ENCODE measurements at places on chromosomes 1 and 21. TPM values are rescaled to one million over a fixed set of nuclear protein-coding genes. Genes with fewer than 3 reads are reported as not detected.

Gene NBL1
- 53.5 TPM for polyA plus RNA-seq

Gene PTPN7
- polyA plus RNA-seq: 4.4 TPM

Gene NOS1AP
- polyA plus RNA-seq: 2.7 TPM

Gene GPX7
- polyA plus RNA-seq: 38.6 TPM

Gene FLAD1
- 28.0 TPM for polyA plus RNA-seq

GRCh38 chr1:31503570-31503969 is 72.7 kb upstream of the TINAGL1 start:
- H3K27me3 ChIP-seq: no peaks in the 10 kb centered on the region
- no peak for DNase-seq
- H3K27ac ChIP-seq: no peak overlapping the region
- no peak overlapping the region for H3K4me3 ChIP-seq
- H3K4me1 ChIP-seq: peaks cover 10% of the 10 kb centered on the region
- no peaks in the 10 kb centered on the region for H3K36me3 ChIP-seq

DNA sequence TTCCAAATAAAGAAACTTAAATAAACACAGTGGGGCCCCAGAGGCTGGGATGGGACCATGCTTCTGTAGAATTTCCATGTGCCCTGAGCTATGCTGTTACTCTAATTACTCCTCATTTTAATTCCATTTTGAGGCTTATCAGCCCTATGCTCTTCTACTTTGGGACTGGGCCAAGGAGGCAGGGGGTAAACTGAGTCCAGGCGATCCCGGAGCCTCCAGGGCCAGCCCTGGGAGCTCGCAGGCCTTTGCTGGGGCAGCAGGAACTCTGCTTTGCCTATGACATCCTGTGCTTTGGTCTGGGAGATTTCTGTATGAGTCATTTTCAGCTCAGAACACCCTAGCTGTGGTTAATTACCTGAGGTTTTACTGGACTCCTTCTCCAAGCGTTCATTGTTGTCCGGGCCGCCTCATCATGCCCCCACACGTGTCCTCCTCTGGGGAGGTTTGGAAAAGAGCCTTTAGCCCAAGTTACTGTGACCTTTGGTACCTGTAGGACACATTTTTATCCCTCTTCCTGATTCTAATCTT is 95.7 kb downstream of the RHOU start:
- no peak overlapping the region for H3K4me3 ChIP-seq
- no peaks in the 10 kb centered on the region for H3K27me3 ChIP-seq
- peaks cover 42% of the 10 kb centered on the region for H3K4me1 ChIP-seq

DNA sequence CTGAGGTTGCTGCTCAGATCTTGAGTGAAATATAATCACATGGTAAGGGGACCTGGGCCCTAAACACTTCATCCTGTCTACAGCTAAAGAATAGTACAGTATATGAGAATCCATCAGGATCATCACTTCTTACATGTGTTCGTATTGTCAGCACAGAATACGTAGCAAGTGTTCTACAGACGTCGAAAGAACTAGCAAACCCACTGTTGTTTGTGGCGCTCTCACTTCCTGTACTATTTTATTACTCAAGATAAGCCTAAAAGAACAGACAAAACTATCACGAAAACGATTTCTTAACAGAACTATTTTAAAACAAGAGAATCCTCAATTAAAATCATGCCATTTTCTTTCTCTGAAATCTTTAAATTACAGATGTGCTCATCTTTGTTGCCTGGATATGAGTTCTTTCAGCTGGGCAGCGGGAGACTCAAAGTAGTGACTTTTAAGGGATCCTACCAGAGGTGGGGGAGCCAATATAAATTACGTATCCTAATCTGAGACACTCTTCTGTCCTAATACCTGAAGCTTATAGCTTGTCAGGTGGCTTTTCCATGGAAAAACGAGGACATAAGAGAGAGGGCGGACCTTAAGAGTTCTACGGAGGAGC is 724 bp downstream of the ST7L start:
- peaks cover 10% of the 10 kb centered on the region for H3K4me1 ChIP-seq
- peak overlapping the region; percentile 74 for H3K4me3 ChIP-seq
- no peak for DNase-seq
- peak overlapping the region; percentile 94 for H3K27ac ChIP-seq
- H3K27me3 ChIP-seq: no peaks in the 10 kb centered on the region

DNA sequence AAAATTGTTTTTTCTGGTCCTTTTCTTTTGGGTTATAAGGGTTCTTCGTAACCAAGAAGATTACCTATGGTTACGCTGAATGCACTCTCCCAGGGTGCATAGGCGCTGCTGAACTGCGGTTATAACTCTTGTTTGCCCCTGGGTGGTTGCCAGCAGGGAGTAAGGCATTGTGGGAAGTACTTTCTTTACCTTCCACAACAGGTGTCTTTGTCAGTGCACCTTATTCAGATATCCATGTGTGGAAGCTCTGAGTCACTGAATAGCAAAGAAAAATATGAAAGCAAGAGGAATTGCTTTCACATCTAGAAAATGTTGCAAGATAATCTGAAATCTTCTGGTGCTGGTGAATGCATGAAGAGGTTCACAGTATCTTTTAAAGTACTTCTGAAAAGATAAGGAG is 124.4 kb upstream of the CACYBP start:
- no peaks in the 10 kb centered on the region for H3K36me3 ChIP-seq
- H3K27me3 ChIP-seq: no peaks in the 10 kb centered on the region
- H3K4me1 ChIP-seq: no peaks in the 10 kb centered on the region
- peak overlapping the region; percentile 44 for H3K4me3 ChIP-seq
- H3K27ac ChIP-seq: peak overlapping the region; percentile 88
- peak; percentile 81 for DNase-seq

GRCh38 chr1:39688706-39689105 is 2.5 kb downstream of the HPCAL4 start:
- H3K4me1 ChIP-seq: peaks cover 12% of the 10 kb centered on the region
- H3K27ac ChIP-seq: no peak overlapping the region
- no peak for DNase-seq
- peaks cover 94% of the 10 kb centered on the region for H3K27me3 ChIP-seq

GRCh38 chr21:39518055-39518846 is 66.5 kb downstream of the SH3BGR start:
- H3K27me3 ChIP-seq: no peaks in the 10 kb centered on the region
- peak; percentile 62 for DNase-seq
- no peaks in the 10 kb centered on the region for H3K4me1 ChIP-seq
- no peak overlapping the region for H3K4me3 ChIP-seq

DNA sequence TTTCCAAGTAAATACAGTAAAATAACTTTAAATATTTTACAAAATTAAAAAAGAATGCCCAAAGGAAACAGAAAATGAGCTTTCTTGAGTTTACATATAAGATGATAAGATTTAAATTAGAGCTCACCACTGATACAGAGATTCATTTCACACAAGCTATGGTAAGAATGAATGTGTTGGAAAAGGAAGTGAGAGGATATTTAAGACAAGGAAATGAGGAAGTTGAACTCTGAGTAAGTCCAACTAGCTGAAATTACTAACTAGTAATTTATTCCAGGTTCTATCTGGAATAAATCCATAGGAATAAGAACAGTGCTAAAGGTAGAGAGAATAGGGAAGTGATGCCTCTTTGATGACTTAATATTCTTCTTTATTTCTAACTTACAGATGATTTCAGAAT is 42.4 kb downstream of the FNBP1L start:
- H3K36me3 ChIP-seq: no peaks in the 10 kb centered on the region
- no peak overlapping the region for H3K4me3 ChIP-seq
- no peaks in the 10 kb centered on the region for H3K4me1 ChIP-seq

DNA sequence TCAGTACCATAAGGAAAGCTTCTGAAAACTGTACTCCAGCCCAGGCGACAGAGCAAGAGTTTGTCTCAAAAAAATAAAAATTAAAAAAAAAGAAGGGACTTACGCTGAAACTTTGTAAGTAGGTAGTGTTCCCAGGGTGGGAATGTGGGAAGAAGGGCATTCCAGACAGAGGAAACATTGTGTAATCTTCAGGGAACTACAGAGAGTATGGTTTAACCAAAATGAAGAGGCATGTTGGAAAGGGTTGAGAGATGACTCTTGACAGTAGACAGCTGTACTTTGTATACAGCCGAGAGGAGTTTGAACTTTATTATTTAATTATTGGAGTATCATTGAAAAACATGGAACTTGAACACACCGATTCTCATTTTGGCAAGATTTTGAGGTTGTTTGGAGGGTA is 43.0 kb downstream of the PPP2R5A start:
- peaks cover 12% of the 10 kb centered on the region for H3K36me3 ChIP-seq
- H3K4me1 ChIP-seq: no peaks in the 10 kb centered on the region
- H3K27me3 ChIP-seq: no peaks in the 10 kb centered on the region
- DNase-seq: no peak
- H3K27ac ChIP-seq: no peak overlapping the region

GRCh38 chr1:77866296-77866695 is 22.1 kb upstream of the NEXN start:
- H3K4me3 ChIP-seq: no peak overlapping the region
- H3K27ac ChIP-seq: no peak overlapping the region
- no peaks in the 10 kb centered on the region for H3K4me1 ChIP-seq
- no peak for DNase-seq

DNA sequence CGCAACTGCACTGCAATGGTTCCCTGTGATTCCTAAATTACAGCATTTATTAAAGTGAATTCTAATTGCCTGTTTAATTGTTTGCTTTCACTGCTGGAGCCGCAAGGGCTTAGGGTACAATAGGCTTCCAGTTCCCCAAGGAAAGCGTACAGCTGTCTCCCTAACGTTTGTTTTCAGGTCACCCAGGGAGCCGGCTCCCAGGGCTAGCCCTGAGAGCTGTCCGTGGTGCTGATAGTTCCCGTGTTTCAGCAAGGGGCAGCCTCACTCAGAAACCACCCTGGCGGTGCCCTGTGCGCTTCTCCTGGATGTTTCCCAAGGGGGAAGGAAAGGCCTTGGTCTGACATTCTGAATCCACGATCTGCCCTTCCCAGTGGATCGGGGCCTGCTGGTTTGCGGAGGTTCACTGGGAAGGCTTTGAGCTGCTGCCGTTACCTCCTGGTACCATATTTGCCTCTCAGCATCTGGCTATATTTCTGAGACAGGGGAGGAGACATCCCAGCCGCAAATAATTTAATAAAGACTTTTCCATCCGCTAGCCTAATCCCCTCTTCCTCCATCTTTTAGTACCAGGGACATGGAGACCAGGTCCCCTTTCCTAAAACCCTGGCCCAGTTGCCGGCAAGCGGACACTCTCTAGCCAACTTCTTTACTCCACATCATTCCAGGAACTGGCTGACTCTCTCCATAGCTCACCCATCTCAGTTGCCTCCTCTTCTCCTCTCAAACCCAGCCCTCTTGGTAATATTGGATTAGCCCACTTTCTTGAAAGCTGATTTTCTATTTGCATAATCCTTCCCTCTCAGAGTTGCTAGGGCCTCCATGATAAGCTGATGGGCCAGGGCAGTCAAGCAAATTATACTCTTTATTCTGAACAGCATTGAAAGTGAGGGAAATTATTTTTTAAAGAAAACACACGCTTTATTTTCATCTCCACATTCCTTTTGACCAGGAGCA is 149.0 kb downstream of the IGSF21 start:
- no peak overlapping the region for H3K4me3 ChIP-seq
- DNase-seq: peak; percentile 27
- H3K27me3 ChIP-seq: no peaks in the 10 kb centered on the region
- H3K27ac ChIP-seq: no peak overlapping the region
- no peaks in the 10 kb centered on the region for H3K4me1 ChIP-seq

- H3K4me1 ChIP-seq: peaks cover 8% of the 10 kb centered on the region
- DNase-seq: no peak
- peaks cover 39% of the 10 kb centered on the region for H3K36me3 ChIP-seq
- no peak overlapping the region for H3K4me3 ChIP-seq
- H3K27ac ChIP-seq: no peak overlapping the region
- H3K27me3 ChIP-seq: no peaks in the 10 kb centered on the region
Observed at GRCh38 chr1:19395678-19396192, 83.6 kb downstream of the SLC66A1 start.

DNA sequence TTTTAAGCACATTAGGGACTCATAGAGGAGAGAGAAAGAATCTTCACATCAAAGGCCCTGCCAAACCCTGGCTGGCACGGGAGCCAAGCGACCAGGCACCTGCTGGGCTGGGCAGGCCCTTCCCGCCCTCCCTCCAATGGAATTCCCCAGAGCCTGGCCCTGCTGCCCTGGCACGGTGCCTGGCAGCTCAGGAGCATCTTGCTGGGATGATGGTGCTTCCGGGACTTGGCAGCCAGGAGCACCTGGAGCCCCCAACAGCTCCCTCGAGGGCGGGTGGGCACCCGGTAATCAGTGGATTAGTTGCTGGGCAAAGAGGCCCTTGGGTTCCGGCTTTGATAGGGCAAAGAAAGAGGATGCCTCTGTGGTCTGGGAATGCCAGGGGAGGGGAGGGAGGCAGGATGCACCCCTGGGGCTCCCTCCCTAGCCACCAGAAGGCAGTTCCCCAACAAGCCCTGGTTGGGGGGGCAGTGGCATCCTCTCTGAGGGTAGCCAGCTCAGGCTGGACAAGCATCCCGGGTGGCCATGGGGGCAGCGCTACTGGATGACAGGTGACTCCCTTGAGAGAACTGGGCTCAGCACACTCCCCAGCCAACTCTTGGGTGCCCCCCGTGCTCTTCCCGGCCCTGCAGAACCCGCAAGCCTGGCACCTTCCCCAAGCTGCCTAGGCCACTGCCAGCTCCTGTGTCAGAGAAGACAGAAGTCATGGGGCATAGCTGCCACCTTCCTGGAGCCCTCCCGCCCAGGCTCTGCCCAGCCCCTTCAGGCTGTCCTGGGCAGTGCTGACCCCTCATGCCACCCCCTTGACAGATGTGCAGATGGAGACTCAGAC is 26.4 kb downstream of the KRTAP10-1 start:
- H3K27ac ChIP-seq: no peak overlapping the region
- DNase-seq: no peak
- no peaks in the 10 kb centered on the region for H3K27me3 ChIP-seq
- H3K4me1 ChIP-seq: peaks cover 7% of the 10 kb centered on the region
- H3K36me3 ChIP-seq: no peaks in the 10 kb centered on the region

- H3K4me3 ChIP-seq: no peak overlapping the region
- H3K4me1 ChIP-seq: no peaks in the 10 kb centered on the region
- no peaks in the 10 kb centered on the region for H3K36me3 ChIP-seq
- H3K27ac ChIP-seq: no peak overlapping the region
- H3K27me3 ChIP-seq: no peaks in the 10 kb centered on the region
Observed at GRCh38 chr1:26028490-26028980, 7.0 kb downstream of the EXTL1 start.

DNA sequence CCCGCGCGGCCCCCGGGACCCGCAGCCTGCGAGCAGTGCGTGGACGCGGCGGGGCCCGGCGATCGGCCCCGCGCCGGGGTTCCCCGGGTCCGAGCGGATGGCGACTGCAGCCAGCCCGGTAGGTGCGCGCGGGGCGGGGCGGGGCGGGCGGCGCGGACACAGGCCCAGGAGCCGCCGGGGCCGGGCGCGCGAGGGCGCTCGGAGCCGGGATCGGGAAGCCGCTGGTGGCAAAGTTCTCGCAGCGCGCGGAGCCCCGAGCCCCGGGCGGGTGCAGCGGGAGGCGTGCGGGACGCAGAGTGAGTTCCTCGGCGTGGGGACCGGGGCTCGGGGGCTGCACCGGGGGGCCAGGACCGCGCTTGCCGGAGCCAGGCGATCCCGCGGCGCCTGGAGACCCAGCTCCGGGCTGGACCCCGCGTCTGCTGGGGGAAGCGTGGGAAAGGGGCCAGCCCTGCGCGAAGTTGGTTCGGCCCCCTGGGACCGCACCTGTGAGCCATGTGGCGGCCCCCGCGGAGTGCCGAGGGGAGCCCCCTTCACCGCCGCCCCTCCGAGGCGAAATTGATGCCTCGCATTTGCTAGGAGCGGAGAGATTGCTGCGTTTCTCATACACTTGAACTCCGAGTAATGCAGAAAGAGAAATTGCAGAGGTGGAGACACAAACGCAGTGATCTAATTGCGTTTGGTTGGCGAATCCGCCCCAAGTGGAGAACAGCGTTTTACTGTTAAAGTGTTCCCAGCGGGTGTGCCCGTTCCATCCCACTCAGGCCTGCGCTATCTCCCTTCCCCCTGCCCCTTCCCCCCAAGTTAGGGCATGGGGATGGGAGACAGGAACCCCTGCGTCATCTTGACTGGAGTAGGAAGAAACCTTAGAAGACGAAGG is 228.9 kb upstream of the TMEM51 start:
- H3K4me1 ChIP-seq: peaks cover 30% of the 10 kb centered on the region
- peak overlapping the region; percentile 26 for H3K27ac ChIP-seq
- peak overlapping the region; percentile 79 for H3K4me3 ChIP-seq
- H3K36me3 ChIP-seq: no peaks in the 10 kb centered on the region
- peaks cover 5% of the 10 kb centered on the region for H3K27me3 ChIP-seq

All from large intestine (tissue), 12 donors.